SW 1271 (cell line): ENCODE measurements at places on chromosomes 2 and 18.

DNA sequence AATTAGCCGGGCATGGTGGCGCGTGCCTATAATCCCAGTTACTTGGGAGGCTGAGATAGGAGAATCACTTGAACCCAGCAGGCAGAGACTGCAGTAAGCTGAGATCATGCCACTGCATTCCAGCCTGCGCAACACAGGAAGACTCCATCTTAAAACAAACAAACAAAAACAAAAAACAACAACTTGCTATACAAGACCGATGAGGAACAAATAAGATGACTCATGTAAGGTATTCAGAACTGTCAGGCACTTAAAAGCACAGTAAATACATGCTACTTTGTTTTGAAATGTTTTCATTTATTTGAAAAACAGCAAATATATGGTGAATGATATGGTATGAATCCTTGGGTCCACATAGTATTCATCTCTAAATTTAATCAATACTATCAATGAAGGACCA is 66.7 kb downstream of the TRIP12 start:
- no peak for DNase-seq

DNA sequence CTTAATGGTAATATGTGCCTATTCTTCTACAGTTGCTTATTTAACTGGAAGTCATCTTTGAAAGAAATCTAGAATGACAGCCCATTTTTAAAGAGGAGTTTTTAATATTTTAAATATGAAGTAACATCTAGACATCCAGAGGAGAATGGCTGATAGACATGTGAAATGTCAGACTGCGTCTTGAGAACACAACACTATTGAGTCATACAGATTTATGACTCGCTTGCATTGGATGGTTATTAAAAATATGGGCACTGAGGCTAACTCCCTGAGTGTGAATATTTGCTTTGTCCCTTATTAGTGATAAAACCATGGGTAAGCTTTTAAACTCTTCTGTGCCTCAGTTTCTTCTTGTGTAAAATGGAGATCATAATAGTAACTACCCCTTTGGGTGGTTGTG is 22.9 kb downstream of the TDRD15 start:
- DNase-seq: no peak

DNA sequence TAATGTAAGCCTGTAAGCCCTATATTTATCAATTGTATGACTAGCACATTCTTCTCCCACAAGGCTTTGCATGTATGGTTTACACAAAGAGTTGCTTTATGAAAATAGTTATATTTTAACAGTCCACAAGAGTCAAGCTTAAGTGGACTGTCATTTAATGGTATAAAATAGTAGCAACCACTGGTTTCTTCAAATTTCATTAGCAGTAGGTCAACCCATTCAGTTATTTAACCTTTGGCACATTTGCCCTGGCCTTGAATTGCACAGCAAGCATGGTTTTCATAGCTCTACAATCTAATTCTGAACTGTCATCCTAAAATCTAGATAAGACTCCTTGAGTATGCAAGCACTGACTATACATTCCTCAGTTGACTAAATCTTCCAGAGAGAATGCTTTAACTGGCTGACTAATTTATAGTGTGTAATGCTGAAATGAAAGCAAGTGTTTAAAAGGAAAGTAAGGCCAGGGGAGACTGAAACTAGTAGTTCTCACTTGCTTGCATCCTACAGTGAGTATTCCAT is 1.8 kb downstream of the DPP4 start:
- no peak for DNase-seq

- DNase-seq: no peak
Measured at GRCh38 chr2:54803783-54804751, 80.6 kb downstream of the EML6 start.

DNA sequence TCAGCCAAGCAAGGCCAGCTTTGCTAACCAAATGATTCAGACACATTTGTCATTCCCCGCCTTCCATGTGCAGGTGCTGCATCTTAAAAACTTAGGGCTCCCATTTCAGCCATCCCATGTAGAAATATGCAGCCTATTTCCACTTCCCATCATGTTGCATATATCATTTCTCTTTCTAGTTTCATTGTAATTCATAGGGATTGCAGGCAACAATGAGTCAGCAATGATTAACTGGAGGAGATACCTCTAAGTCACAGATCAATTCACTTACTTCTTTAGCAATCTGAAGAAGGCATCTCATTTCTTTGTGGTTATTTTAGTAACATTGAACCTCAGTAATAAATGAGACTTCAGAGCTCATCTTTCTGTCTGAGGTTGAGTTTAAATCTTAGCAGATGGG is 276.1 kb upstream of the PKDCC start:
- DNase-seq: no peak

DNA sequence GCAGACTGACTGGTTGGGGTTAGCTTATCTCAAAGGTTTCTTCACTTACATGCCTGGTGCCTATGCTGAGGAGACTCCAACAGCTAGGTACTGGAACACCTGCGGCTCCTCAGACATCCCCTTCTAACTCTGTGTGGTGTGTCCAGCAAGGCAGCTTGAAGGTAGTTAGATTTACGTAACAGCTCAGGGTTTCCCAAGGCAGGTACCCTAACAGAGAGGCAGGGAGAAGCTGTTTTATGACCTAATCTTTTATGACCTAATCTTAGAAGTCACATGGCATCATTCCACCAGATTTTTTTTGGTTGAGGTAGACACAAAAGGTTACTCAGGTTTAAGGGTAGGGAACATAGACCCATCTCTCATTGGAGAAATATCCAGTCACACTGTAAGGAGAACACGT is 17.4 kb upstream of the PAPOLG start:
- no peak for DNase-seq

GRCh38 chr18:56721491-56721890 is 70.3 kb downstream of the WDR7 start:
- no peak for DNase-seq

GRCh38 chr2:99832926-99833325 is 309.5 kb downstream of the AFF3 start:
- no peak for DNase-seq

DNA sequence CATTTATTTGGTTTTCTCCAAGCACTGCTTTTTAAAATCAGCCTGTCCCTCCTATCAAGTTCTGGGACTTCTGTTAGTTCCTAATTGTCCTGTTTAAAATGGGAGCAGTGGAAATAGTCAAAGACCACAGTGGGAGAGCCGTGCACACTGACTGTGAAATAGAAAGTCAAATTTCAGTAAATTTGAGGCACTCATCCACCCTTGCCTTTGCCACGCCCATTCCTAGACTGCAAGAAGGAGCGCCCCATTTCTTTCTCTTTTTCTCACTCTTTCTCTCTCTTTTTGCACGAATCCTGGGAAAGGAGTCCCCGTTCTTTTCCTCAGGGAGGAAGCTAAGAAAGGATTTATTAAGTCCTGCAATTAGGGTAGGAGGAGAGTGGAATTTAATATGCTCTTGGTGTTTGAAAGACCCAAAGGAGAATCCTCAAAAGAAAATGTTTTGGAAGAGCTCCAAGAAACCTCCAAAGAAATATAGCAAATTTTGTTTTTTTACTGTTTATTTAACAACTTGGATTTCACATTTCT is 7.5 kb downstream of the COL6A3 start:
- DNase-seq: no peak

GRCh38 chr18:28127763-28128658 is 48.9 kb downstream of the CDH2 start:
- no peak for DNase-seq

DNA sequence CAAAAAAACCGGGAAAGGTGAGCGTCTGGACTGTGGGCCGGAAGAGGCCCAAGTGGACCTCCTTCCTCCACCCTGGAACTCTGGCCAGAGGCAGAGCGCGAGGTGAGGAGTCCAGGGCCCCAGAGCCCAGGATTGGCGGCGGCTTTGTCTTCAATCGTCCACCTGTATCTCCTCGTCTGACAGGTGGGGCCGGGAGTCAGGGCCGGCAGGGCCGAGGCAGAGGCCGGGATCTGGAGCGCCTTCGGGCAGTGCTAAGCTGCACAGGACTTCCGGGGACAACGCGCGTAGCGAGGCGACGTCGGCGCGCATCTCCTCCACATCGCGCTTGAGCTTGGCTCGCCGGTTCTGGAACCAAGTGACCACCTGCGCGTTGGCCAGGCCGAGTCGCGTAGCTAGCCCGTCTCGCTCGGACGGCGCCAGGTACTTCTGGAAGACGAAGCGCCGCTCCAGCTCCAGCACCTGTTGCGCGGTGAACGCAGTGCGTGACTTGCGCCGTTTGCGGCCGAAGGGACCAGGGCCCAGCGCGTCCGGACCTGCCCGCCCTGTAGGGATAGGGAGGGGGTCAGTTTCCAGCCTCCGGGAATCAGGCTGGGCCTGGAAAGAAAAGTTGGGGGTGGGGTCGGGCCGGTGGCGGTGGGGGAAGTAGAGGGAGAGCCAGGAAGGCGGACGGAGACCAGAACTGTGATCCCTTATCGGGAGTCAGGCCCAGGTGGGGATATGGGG is 1.5 kb downstream of the LBX2 start:
- no peak for DNase-seq

DNA sequence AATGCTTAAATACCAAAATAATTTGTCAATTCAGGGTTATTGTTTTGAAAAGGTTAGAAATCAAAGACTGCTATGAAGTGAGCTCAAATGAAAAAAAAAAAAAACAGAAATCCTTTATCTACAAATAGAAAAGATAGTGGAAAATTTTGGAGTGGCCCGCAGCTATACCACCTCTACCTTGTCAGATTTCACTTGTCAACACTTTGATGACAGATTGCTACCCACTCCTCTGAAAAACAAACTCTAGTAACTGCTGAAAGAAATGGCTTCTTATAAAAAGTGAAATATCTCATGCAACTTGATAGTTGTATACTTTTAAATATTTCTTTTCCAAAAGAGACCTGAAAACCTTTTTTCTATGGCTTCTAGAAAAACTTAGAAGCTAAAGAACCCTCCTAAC is 84.5 kb downstream of the WDPCP start:
- DNase-seq: no peak

- no peak for DNase-seq
Measured at GRCh38 chr2:208854717-208855116, 448.1 kb downstream of the PTH2R start.

- DNase-seq: no peak
Measured at GRCh38 chr2:3172265-3172935, 205.2 kb downstream of the EIPR1 start.

- DNase-seq: no peak
Measured at GRCh38 chr2:108941767-108942166, 47.3 kb downstream of the EDAR start.

- DNase-seq: no peak
Measured at GRCh38 chr2:168212167-168212566, 35.2 kb downstream of the STK39 start.

DNA sequence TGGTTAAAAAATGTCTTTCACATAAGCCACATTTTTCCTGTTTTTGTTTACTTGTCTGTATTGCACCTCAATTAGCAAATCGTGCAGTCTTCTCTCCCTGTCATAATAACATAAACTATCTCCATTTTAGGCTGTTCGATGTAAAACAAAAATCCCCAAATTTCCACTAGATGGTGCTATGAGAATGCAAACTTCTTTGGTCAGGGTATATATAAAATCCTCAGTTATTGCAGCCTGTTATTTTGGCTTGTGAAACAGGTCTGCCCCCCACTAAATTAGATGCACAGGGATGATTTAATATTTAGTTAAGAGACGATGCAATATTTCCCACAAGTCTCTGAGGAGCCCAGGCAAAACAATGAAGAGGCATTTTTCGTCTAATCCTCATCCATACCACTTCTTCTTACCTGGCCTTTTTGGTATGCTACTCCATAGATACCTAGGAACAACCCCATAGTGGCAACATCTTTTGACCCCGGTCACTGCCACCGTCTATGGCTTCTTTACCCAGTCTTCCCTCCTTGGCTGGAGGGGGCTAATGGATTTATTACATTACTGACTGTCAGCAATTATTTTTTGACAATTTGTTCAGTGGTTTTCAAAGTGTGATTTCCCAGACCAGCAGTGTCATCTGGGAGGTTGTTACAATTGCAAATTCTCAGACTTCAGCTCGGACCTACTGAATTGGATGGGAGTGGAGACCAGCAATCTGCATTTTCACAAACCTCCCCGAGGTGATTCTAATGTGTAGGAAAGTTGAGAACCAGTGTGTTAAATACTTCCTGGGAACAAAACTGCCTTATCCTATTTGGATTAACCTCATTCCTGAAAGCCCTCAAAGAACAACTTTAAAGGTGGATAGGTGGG is 117.4 kb upstream of the CWC22 start:
- DNase-seq: no peak

GRCh38 chr2:26008851-26009566 is 24.9 kb upstream of the RAB10 start:
- no peak for DNase-seq

DNA sequence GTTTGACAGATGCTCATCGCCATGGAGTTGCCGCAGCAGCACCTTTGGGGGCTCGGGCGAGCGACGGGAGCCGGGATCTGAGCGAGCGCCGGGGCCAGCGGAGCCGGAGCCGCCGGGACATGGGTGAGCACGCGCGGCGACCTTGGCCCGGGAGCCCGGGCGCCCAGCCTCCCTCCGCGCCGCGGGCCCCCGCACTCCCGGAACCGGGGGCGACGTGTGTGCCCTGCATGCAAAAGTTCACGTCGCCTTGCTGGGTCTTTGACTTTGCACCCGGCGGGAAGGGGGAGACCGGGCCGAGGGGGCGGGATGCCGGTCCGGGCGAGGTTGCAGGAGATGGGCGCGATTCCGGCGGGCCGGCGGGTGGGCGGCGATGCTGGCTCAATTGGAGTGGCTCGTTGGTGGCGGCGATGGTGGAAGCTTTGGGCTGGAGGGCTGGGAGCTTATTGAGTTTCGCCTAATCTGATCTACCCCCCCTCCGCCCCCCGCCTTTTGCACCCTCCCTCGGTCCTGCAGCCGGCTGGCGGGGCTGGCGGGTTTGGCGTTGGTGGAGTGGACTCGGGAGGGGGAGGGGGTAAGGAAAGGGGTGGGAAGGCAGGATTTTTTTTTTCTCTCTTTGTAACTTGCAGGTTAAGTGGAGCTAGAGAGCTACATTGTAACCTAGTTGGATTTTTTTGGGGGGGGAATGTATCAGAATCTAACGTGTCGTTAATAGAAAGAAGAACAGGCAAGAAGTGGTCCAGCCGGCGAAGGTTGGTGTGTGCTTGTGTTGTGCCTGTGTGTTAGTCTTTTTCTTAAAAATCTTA is at the start of gene SETBP1:
SETBP1 (plus strand) TSS at position 616 of the 803 bp plus-strand sequence. CDS start 20,459 bp downstream, outside the sequence.
- DNase-seq: no peak

DNA sequence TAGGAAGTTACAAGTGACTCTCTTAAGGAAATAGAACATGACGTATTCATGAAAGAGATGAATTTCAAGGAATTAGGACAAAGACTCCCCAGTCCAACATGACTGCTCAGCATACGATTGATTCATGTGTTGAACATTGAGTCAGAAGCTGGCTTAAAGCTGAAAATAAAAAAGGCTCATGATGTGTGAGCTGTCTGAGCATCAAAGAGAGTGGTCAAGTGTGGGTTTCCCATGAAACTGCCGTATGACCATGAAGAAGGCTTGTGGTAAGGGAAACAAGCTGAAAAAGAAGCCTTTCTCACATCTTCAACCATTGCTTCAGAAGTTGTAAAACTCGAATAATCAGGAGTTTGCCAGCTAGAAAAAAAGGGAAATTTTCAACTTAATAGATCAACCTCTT is 201.9 kb upstream of the APCDD1 start:
- no peak for DNase-seq

DNA sequence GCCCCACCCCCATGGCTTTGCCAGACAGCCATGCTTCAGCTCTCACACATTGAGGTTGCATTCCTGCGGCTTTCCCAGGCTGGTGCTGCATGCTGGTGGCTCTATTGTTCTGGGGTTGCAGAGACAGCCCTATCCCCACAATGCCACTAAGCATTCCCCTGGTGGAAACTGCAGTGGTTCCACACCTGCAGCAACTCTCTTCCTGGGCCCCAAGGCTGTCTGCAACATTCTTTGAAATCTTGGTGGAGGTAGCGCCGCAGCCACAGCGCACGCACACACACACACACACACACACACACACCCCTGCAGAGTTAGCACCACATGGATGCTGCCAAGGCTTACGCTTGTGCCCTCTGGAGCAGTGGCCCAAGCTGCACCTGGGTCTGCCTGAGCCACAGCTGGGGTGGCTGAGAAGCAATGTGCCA is 21.4 kb downstream of the SFXN5 start:
- no peak for DNase-seq
